ENCODE measurements at places on chromosomes 3 and 15. TPM values are rescaled to one million over a fixed set of nuclear protein-coding genes. Genes with fewer than 3 reads are reported as not detected.

The SAMD7 gene
- total RNA-seq, result not detected

The CADM2 gene
- not detected for total RNA-seq

The CAPN3 gene
- 1.6 TPM for total RNA-seq

The BTLA gene
- total RNA-seq, result not detected

The LPCAT4 gene
- 32.5 TPM for total RNA-seq

The PHLDB2 gene
- total RNA-seq, result 57.1 TPM

The MITF gene
- 1.3 TPM for total RNA-seq

The FGD5 gene
- not detected for total RNA-seq

The LRTM1 gene
- total RNA-seq, result not detected

The SH3GL3 gene
- 0.23 TPM for total RNA-seq

The ZIC1 gene
- total RNA-seq, result 1.2 TPM

The GRK7 gene
- total RNA-seq, result not detected

The CGNL1 gene
- total RNA-seq, result under 0.01 TPM

The ARPIN gene
- total RNA-seq, result 11.9 TPM

The RASL12 gene
- total RNA-seq, result not detected

The GOLGA8H gene
- 0.08 TPM for total RNA-seq

The BOC gene
- 5.2 TPM for total RNA-seq

Measured in hair follicular keratinocyte (primary cell).